ENCODE measurements at places on chromosomes 2 and 18.

DNA sequence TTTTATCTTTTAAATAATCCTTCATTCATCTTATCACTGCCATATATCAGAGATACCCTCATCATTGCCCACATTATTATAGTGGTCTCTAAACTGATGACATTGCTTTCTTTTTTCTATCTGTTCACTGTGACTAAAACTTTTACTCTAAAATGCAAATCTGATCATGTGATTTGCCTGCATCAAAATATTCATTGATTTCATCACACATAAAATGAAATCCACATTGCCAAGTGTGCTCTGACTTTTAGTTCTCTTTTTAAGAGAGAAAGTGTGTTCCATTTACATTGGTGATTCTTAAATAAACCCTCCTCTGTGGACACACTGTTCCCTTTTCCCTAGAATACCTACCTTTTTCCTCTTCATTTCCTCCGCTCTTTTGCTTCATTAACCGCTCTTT is 7.5 kb downstream of the REL start:
- no peak for DNase-seq

- no peak for DNase-seq
These were observed 115.8 kb downstream of the CABLES1 start for GRCh38 chr18:23250893-23251656.

- no peak for DNase-seq
These were observed 16.7 kb upstream of the GYPC start for GRCh38 chr2:126639276-126639675.

- DNase-seq = peak; percentile 96
These were observed at the start of gene ING5 for GRCh38 chr2:241701399-241702154. TSS of gene ING5 (plus strand) at chr2:241702039. CDS start at chr2:241702066, 27 bp downstream.

GRCh38 chr2:191637182-191638078 is 40.5 kb upstream of the NABP1 start:
- no peak for DNase-seq

GRCh38 chr2:67234440-67234839 is 162.7 kb upstream of the ETAA1 start:
- DNase-seq = no peak

GRCh38 chr2:121086450-121086849 is 198.6 kb downstream of the TFCP2L1 start:
- DNase-seq = no peak

DNA sequence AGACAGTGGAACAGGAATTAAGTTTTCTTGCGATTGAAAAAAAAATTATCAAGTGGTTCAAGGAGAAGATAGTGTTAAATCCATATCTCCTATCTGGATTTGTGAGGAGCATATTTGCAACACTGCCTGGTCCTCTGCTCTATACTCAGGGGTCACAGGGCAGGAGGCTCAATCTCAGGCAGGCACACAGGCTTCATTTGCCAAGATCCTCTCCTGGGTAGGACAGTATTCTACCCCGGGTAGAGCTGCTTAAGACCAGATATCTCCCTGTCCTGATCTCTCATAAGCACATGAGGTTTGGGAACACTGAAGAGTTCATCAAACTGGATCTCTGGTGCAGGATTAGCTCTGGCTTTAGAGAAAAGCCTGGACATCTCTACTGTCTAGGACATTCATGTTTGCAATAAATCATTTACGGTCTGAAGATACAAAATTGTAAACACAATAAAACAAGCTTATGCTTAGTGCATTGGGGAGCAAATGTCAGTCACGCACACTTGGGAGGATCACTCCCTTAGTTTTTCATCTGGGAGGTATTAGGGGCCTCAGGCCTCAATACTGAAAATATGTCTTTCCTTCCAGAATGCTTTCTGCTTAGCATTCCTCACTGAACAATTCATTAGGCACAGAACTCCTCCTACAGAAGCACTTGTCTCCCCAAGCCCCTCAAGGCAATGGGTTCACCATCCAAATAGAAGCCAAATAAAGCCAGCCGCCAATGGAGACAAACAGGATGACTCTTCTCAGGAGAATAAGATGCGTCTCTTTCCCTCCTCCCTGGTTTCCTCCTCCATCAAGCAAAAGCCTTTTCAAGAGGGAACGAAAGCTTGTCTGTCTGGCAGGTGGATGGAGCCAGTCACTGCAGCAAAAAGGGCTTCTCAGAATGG is 34.1 kb upstream of the LCLAT1 start:
- no peak for DNase-seq

DNA sequence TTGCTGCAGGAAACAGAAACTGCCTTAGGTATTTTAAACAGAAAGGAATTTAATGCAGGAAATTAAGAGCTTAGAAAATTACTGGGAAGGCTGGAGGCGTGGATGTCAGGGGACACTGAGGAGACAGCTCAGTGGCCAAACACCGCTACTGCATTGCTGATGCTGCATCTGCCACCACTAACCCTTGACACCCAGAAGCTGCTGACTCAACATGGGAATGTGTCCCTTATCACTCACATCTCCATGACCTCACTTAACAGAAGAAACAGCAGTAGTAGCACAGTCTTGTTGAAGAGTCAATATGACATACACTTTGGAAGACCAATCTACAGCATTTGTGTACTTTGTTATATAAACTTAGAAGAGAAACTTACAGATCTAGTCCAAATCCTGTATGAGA is 906.1 kb downstream of the SLC4A3 start:
- no peak for DNase-seq

GRCh38 chr2:12506846-12507245 is 209.9 kb upstream of the TRIB2 start:
- no peak for DNase-seq

GRCh38 chr2:125424266-125424785 is 1231.6 kb upstream of the GYPC start:
- no peak for DNase-seq

- no peak for DNase-seq
These were observed 69.9 kb upstream of the MCFD2 start for GRCh38 chr2:46985512-46985911.

DNA sequence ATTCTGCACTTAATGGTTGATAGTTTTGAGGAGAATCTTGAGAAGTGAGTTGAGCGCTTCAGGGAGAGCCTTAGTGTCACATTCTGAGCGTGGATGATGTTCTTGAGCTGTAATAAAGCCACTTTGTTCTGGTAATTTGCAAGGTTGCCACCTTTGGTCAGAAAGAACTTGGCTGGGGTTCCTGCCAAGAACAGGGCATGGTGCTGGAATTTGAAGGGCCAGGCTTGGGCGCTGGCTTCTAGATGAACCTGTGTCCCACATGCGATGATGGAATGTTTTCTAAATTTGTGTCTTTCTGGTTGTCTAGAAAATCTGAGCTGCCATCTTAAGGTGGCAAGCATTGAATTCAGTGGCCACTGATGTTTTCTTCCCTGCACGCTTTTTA is 124.1 kb upstream of the EML6 start:
- DNase-seq = no peak

- DNase-seq = no peak
These were observed 90.4 kb downstream of the NUP35 start for GRCh38 chr2:183214680-183215079.

GRCh38 chr2:230762317-230762896 is 49.8 kb downstream of the CAB39 start:
- no peak for DNase-seq

GRCh38 chr18:56199580-56200330 is 438.6 kb downstream of the TXNL1 start:
- no peak for DNase-seq

GRCh38 chr2:47686018-47686417 is 96.9 kb upstream of the MSH6 start:
- DNase-seq = no peak

GRCh38 chr2:159650574-159650973 is 34.2 kb upstream of the BAZ2B start:
- no peak for DNase-seq

DNA sequence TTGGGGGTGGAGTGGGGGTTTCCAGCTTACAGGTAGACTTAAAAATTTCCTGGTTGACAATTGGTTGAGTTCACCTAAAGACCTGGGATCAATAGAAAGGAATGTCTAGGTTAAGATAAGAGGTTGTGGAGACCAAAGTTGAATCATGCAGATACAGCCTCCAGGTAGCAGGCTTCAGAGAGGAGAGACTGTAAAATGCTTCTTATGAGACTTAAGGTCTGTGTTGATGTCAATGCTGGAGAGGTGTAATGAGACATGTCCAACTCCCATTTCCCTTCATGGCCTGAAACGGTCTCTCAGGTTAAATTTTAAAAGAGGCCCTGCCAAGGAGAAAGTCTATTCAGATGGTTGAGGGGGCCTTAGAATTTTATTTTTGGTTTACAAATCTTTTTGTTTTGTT is 38.5 kb upstream of the RND3 start:
- no peak for DNase-seq

GRCh38 chr2:31384351-31384750 is 30.2 kb downstream of the XDH start:
- no peak for DNase-seq

DNA sequence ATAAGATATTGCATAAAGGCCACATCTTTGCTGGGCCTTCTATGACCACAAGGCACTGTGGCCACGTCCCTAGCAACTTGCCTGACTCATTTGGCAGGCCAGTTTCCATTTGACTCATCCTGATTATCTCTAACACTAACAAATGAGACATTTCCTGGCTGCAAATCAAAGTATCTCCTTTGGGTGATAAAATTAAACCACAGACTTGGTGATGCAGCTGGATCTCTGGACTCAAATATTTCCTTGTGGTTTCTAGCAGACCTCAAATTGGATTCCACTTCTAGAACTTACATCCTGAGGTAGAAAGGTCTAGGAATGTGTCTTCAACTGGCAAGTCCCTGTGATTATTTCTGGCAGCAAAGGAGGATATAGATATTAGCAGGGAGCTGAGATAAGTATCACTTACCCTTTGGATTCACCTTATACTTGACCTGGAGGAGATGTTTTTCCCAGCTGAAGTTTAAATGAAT is 167.9 kb upstream of the NXPH2 start:
- DNase-seq = no peak

DNA sequence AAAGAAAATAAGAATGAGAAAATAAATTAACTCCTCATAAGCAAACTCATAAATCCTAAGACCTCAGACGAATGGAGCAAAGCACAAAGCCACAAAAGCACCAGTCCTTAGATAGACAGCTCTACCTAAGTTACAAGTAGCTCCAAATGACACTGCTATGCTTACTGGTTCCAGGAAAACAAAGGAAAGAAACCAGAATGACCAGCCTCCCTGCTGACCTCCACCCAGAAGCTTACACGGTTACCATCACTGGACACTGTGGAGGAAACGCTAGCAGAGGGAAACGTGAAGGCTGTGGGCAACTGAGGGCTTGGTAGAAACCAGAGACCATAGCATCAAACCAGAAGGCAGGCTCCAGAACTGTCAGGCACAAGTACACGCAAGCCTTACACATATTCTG is 67.8 kb downstream of the STK39 start:
- DNase-seq = no peak

DNA sequence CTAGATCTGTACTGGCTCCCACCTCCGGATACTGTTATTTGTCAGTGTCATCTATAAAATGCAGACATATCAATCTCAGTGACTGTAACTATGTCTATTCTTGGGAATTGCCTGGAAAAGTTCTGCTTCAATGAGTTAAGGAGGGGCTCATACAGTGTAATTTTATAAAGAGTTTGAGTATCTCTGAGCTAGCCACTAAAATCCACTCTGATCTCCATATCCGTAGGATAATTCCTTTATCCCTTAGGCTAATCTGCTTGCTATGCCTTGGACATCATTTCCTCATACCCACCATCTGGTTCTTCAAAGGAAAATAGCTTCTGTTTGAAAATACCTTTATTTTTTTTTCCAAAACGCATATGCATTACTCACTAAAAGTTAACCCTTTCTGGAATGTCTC is 863.2 kb downstream of the SUCLG1 start:
- no peak for DNase-seq

GRCh38 chr18:77395953-77396352 is 146.3 kb downstream of the GALR1 start:
- DNase-seq = no peak

GRCh38 chr2:237864444-237864931 is 5.1 kb downstream of the RAMP1 start:
- DNase-seq = no peak

DNA sequence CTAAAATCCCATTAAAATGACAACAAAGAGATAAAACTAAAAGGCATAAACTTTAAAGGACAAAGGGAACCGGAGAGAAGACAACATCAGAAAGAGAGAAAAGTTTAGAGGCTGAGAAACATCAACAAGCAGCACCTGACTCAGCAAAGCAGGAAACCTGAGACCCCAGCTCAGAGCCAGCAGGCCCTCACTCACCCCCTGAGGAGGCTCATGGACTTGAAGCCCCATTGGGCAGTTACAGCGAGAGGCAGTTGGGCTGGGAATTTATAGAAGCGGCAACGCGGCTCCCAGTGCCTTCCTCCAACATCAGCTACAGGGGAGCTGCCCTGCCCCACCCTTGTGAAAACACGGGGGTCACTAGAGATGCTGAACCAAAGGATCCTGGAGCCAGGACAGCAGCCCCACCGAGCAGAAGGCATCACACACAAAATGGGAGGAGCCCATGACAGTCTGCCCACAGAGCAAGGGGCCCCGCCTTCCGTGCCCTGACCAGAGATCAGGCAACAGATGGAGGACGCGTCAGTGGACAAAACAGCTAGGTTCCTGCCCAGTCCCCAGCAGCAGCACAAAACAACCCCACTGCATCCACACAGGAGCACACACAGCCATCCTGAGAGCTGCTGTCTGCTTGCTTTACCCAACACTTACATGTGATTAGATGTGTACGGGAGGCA is 52.7 kb downstream of the CMPK2 start:
- DNase-seq = no peak

GRCh38 chr2:70633508-70633907 is 79.9 kb upstream of the TGFA start:
- no peak for DNase-seq

- no peak for DNase-seq
These were observed 97.2 kb upstream of the GPR45 start for GRCh38 chr2:105144152-105144940.

- DNase-seq = no peak
These were observed 11.5 kb upstream of the RNU2-63P start for GRCh38 chr2:88027697-88028389.

- DNase-seq = no peak
These were observed 79.6 kb upstream of the GCFC2 start for GRCh38 chr2:75790121-75790813.

DNA sequence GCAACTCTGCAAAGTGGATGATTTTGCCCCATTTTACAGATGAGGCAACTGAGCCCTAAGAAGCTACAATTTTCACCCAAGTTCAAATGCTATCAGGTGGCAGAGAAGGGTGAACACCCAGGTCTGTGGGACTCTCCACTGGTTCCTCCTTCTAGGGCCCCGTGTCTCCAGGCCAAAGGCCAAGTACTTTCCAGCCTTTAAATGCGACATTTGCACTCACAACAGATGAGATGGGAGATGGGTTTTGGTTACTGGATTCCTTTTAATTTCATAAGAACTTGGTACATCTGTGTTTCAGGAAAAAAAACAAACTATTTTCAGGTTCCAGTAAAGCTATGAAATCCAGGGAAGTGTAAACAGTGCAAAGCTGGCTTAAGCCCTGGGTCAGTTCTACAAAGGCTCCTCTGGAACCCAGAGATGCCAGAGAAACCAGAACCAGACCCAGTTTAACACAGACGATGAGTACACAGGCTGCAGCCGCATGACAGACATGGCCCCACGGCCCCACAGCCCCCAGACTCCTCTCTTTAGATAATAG is 361.7 kb downstream of the ANAPC1 start:
- no peak for DNase-seq

GRCh38 chr18:25563816-25564683 is 212.1 kb upstream of the ZNF521 start:
- no peak for DNase-seq

- no peak for DNase-seq
These were observed 524.2 kb upstream of the TCF4 start for GRCh38 chr18:56112013-56112749.

All from left hindlimb (tissue), 1 donor.